ENCODE measurements at places on chromosomes 4 and X.
A peak's percentile ranks its signal among the peaks of the same experiment; 100 is the strongest.

DNA sequence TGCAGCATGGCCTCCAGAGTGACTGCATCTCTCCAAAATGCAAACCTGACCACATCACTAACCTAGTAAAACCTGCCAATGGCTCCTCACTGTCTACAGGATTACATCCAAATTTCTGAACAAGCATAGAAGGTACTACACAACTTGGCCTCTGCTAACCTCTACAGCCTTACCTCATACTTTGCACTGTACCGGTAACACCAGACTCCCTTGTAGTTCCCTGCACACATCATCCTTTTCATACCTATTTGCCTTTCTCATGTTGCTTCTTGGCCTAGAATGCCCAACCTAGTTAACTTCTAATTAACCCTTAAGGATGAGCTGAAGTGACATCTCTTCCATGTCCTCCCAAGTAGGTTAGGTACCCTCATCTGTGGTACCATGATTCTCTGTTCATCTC lies 33.4 kb upstream of the KCNE5 start:
- no peak for DNase-seq

DNA sequence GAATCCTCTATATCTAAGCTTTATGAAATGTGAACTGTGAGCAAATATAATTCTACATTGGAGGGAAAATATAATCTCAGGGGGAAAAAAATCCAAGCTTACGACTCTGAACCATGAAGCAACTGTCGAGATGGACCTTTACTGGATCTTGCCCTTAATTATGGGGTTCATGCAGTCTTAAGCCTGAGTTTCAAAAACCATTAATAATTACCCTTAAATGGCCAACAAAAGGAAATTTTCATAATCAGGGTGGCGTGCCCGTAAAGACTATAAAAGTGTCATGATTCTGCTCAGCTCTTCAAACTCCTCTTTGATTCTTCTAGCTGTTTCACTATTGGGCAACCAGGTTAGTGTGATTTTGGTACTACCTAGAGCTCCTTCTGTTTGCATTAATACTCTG lies at the start of gene S100G:
S100G (plus strand) TSS at position 301 of the 400 bp plus-strand sequence. CDS start 849 bp downstream, outside the sequence.
- DNase-seq: no peak

DNA sequence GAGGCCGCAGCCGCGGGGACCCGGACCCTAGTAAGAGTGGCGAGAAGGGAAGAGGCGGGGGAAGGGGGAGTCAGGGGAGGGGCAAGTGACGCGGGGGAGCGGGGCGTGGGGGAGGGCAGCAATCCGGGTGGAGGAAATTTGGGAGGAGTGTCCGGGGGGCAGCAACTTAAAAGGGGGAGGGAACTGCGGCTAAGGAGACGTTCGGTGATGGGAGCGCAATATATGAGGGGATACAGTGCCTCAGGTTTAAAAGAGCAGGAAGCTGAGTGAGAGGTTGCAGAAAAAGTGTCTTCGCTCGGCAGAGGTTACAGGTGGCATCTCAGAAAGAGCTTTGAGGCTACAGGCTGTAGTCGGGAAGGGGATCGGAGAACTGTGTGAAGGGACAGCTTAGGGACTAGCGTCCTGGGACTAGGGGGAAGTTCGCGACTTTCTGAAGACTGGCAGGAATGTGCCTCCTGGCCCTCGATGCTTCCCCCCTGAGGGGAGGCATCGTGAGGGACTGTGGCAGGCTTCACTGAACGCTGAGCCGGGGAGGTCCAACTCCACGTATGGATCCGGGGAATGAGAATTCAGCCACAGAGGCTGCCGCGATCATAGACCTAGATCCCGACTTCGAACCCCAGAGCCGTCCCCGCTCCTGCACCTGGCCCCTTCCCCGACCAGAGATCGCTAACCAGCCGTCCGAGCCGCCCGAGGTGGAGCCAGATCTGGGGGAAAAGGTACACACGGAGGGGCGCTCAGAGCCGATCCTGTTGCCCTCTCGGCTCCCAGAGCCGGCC lies 519 bp downstream of the FOXO4 start:
- peak; percentile 28 for DNase-seq

GRCh38 chrX:39839371-39839770 lies 258.4 kb downstream of the BCOR start:
- DNase-seq: no peak

DNA sequence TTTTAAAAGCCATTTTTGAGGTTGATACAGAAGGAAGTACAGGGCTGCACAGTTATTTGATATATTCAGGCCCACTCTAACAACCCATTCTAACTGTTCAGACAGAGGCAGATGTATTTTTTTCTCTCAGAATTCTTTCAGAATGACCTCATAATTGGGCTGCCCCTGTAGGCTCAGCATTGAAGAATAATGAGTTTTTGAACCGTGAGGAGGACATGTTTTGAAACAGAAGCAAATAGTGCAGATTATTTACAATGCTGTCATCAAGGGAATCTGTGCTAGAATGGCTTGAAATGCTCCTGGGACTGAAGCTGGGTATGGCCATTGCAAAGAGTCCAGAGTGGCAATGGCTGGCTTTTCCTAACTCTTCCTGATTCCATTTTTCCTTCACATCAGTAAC lies 158.1 kb downstream of the SOX3 start:
- DNase-seq: no peak

DNA sequence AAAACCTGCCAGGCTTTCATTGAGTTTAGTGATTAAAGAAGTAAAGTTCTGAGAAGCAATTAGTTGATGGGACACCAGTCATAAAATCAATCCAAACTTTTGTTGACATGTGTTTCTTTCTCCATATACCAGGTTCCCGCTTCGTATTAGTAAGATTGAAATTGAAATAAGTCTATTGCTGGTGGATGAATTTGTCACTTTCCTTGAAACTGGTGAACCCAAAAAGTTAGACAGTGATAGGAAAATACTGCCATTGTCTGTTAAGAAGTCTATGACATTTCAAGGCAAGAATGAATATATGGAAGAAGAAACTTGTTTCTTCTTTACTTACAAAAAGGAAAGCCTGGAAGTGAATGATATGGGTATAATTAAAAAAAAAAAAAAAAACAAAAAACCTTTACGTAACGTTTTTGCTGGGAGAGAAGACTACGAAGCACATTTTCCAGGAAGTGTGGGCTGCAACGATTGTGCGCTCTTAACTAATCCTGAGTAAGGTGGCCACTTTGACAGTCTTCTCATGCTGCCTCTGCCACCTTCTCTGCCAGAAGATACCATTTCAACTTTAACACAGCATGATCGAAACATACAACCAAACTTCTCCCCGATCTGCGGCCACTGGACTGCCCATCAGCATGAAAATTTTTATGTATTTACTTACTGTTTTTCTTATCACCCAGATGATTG lies at the start of gene CD40LG:
CD40LG (plus strand) TSS at position 482 of the 684 bp plus-strand sequence; CDS start at position 573, 91 bp downstream.
- no peak for DNase-seq

DNA sequence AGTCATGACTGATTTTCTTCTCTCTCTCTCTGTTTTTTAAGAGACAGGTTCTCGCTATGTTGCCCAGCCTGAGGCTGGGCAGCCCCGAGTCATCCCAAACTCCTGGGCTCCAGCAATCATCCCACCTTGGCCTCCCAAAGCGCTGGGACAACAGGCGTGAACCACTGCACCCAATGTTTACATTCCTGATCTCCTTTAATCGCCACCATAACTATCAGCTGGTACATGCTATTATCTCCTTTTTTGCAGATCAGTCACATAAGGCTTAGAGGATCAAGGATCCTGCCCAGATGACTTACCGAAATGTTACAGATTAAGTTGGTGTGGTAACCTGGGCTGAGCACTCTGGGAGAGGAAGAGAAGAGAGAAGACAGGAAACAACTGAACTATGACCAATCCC lies 1.5 kb upstream of the USP46 start:
- DNase-seq: no peak

DNA sequence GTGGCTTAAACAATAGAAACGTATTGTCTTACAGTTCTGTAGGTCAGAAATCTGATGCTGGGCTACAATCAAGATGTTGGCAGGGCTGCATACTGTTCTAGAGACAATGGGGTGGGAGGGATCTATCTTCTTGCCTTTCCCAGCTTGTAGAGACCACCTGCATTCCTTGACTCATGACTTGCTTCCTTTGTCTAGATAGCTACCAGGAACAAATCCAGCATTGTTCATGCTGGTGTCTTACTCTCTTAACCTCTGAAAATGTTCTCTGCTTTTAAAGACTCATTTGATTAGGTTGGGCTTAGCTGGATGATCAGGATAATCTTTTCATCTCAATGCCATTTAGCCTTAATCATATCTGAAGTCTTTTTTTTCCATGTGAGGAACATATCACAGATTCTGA lies 169.0 kb downstream of the ZNF330 start:
- DNase-seq: no peak

GRCh38 chr4:140738139-140738538 lies 18.0 kb downstream of the TBC1D9 start:
- no peak for DNase-seq

GRCh38 chr4:42633605-42634388 lies 23.1 kb downstream of the ATP8A1 start:
- DNase-seq: no peak

DNA sequence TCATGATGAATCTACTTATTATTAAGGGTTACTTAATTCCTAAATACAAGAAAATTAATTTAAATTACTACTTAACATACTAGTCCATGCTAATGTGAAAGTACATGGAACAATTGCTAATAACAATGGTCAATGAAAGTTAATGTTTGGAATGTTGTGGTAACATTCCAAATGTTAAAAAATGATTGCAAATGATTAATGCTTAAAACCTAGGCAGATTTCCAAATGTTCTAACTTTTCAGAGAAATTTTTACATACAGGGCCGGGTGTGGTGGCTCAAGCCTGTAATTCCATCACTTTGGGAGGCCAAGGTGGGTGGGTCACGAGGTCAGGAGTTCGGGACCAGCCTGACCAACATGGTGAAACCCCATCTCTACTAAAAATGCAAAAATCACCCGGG lies 1851.3 kb upstream of the PCDH7 start:
- no peak for DNase-seq

- DNase-seq: no peak
These were observed 77.9 kb downstream of the SMARCA1 start for GRCh38 chrX:129445436-129445835.

DNA sequence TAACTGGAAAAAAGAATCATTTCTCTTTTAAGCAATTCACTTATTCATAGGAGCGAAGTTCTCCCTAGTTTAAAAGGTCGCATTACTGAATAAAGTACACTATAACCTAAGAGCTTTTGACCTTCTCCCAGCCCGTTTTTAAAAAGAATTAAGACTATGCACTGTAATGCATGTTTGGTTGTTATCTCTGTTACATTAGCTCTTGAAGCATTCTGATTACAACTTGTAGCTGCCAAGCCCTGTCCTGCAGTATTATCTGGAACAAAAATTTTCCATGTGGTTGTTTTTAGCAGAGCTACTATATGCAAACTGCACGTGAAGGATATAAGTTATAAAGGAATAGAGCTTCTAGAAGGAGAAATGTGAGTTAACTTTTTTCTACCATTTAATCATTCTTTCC lies 8.1 kb downstream of the GAB1 start:
- DNase-seq: no peak

- DNase-seq: no peak
These were observed 30.3 kb downstream of the SH3KBP1 start for GRCh38 chrX:19857131-19857530.

- peak; percentile 42 for DNase-seq
These were observed 3.1 kb downstream of the CXXC4 start for GRCh38 chr4:104491481-104492182.

DNA sequence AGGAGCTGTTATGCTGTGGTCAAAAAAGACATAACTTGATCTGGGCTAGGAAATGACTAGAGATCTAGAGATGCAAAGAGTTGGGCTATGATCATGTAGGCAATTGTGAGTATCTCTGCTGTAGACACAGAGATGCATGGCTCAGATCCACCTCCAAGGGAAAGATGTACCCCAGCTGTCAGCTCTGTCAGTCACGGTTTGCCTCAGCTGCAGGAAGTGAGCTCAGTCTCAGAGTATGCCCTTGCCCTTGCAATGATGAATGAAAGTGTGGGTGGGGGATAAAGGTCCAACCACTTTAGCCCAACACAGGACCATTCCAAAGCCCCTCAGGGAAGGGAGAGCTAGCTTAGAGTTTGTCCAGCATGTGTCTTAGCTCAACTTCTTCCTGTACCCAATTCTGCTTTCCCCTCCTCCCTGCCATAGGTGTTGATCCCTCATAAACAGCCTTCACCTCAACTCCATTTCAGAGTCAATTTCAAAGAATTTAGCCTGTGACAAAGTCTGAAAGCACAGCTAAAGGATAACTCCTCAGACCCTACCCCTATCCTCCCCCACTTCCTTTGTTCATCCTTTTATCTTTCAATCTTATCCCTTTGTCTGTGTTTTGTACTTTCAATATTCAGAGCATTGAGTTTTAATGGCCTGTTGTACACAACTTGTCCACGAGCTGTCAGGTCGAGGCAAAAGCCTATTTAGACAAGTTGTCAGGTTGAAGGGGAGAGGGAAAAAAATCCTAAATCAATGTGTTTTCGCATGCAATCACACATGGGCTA lies 90.6 kb downstream of the MID1IP1 start:
- DNase-seq: no peak

GRCh38 chr4:164614999-164615398 lies 138.9 kb upstream of the SMIM31 start:
- no peak for DNase-seq

- DNase-seq: peak; percentile 7
These were observed 139.2 kb downstream of the NWD2 start for GRCh38 chr4:37383579-37384229.

DNA sequence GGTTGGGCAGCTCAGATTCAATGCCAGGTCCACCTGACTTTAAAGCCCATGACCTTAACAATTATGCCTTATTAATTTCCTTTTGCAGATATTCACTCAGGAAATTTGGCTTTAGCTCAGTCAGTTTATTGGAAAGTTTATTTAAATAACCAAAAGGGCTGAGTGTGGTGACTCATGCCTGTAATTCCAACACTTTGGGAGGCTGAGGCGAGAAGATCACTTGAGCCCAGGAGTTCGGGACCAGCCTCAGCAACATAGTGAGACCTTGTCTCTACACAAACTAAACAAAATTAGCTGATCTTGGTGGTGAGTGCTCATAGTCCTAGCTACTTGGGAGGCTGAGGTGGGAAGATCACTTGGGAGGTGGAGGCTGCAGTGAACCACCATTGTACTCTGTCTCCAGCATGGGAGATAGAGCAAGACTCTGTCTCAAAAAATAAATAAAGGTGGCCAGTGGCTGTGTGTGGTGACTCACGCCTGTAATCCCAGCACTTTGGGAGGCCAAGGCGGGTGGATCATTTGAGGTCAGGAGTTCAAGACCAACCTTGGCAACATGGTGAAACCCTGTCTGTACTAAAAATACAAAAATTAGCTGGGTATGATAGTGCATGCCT lies 43.3 kb downstream of the RHOH start:
- DNase-seq: no peak
